ENCODE measurements at places on chromosomes 1 and 21.

- DNase-seq = no peak
Measured at GRCh38 chr1:68081775-68082283, 31.4 kb upstream of the DIRAS3 start.

GRCh38 chr1:17611991-17612390, 72.5 kb downstream of the ARHGEF10L start:
- DNase-seq = no peak

GRCh38 chr1:39680751-39681150, 8.8 kb upstream of the NT5C1A start:
- no peak for DNase-seq

DNA sequence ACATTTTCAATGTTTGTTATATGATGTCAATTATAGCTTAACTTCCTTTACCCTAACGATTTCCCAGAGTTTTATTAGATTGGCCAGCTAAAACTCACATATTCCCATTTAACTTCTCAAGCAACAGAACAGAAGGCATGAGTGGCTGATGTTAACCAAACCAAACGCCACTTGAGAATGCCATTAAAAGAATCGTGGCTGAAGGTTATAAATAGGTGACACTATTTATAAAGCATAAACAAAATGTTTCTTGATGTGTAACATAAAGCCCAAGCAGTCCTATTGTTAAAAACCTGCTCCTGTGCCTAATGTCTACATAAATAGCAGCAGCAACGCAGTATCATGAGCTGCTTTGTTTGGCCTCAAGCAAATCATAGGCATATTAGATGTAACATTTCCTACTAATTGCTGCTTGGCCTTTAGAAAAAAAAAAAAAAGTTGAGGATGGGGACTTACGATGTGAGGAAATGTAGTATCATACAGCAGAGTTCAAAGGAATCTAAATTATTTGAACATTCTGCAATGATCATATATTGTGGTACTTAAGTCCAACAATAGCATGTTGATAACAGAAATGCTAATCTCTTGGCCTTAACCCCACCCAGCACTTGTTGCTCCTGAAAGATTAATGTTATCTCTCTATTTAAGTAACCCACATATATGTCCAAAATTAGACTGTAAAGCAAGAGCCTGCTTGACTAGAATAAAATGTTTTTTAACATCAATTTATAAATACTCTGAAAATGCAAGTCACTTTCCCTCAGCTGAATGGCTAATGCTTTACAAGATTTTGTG, 106.0 kb downstream of the ESRRG start:
- DNase-seq = no peak

- no peak for DNase-seq
Measured at GRCh38 chr1:209673631-209674417, 1.4 kb upstream of the G0S2 start.

DNA sequence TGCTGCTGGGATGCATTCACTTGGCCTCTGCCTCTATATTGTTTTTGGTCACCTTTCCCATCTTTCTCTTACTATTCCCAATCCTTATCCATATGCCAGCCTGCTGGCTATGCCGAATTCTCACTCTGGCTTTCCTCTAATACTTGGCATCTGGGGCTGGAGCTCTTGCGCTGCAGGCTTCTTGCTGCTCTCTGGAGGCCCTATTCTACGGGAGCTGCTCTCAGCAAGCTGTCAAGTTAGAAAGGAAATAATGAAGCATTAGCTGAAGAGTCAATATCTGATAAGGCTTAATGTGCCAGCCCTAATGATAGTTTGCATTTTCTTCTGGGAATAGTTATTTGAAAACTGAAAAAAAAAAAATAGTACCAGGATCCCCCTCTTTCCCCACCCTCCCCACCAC, 125.3 kb upstream of the CYYR1 start:
- no peak for DNase-seq

DNA sequence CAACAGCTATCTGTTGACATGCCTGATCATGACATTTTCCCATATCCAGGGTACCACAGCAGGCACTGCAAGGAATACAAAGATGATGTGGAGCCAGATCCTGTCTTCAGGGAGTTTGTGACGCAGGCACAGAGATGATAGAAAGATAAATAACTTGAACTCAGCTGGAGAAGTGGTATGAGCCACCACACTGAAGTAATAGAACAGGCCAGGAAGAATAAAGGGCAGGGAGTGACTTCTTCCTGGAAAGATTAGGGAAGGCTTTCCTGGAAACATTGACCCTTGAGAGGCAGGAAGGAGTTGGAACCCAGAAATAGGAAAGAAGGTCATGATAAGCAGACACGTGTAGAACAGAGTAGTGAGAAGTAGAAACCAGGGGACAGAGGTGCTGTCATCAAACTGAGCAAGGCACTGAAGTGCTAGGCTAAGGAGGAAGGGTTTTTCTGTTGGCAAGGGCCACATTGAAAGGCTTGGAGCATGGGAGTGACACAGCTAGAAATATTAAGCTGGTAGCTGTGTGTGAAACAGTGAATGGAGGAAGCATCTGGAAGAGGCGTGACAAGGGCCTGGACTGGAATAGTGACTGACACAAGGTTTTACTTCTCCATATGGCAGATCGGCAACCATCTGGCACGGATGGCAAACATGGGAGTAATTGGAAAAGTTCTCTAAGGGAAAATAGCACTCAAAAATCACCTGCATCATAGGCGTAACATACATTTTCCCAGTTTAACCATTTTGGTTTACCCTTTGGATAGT, 68.4 kb downstream of the AK5 start:
- DNase-seq = no peak

DNA sequence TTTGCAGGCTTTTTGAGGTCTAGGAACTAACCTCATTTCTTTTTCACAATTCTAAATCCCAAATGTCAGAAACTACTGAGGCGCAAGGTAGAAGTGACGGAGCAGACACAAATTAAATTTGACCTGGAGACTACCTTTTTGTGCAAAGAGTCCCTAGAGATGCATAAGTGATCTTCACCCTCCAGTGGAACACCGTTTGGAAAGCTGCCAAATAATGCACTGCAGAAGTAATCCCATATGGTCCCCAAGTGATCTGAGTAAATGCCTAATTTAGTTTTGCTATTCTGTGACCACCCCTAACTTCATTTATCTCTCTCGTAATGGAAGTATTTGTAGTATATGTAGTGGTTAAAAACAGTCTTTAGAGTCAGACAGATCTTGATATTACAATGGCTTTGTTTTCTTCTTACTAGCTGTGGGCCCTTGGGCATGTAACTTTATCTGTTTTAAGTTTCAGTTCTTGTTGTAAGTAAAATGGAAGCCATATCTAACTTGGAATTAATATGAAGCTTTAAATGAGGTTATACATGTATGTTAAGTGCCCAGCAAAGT, 70.4 kb upstream of the IPO9 start:
- DNase-seq = no peak

- DNase-seq = no peak
Measured at GRCh38 chr1:201537891-201538611, 876 bp upstream of the NAV1 start.

GRCh38 chr1:31707711-31708110, 3.9 kb upstream of the COL16A1 start:
- DNase-seq = no peak

DNA sequence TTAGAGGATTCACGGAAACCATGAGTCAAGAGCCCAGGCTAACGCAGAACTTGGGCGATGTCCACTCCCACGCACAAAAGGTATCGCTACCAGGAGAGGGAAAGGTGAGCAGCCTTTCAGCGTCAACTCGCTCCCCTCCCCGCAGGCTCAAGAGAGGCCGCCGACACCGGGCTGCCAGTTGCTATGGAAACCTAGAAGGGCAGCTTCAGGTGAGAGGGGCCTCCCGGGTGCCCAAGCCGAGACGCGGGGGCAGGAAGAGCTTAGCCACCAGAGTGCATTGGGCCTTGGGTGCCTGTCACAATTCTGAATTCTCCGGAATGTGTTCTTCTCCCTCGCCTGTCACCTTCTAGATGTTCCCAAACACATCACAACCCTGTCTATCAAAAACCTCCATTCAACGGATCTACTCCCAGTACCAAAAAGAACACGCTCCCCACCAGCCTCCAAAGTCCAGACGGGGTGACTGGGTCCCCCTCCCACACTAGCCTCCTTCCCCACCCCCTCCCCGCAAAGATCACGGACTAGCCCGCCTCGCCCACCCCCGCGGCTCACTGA, 694 bp downstream of the MEAF6 start:
- peak; percentile 15 for DNase-seq

DNA sequence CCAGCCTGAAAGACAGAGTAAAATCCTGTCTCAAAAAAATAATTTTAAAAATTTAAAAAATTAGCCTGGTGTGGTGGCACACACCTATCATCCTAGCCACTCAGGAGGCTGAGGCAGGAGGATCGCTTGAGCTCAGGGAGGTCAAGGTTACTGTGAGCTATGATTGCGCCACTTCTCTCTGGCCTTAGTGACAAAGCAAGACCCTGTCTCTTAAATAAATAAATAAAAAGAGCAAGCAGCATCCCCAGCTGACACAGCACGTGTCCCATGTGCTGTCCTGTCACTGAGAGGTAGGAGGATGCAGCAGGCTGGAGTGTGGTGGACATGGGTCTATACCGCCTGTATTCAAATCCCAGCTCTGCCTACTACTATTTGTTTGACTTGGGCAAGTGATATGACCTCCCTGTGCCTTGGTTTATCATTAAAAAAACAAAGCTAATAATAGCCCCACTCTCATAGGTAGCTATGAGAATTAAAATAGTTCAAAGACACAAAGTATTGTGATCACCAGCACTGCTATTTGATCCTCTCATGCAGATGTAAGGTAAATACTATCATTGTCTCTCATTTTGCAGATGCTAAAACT, 22.2 kb upstream of the ECE1 start:
- DNase-seq = no peak

DNA sequence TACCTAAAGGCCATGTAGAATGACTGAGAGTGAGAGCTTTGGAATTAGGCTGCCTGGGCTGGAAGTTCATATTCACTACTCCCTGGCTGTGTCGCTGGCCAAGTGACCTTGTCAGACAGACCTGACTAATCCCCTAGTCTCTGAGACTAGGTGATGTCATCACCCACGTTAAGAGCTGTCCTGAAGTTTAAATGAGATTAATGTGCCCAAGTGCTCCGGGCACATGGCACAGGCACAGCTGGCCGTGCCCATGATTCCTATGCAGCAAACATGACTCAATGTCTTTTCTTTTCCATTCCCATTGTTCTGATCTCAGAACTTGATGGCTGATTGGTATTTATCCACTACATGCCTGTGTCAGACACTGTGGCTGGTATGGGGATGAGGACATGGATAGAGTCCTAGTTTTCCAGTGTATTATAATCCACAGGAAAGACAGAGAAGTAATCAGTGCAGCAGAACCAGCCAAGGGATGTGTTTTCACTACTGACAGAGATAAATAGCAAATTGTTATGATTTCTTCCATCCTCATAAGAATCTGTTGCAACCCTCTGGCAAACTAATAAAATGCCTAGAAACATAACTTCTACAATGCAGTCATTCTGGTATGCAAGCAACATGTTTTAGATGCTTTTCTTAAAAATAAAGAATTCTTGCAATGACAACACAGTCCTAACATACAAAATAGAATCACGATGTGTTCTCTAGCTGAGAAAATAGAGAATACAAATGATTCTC, 180.9 kb downstream of the PCP4 start:
- DNase-seq = no peak

DNA sequence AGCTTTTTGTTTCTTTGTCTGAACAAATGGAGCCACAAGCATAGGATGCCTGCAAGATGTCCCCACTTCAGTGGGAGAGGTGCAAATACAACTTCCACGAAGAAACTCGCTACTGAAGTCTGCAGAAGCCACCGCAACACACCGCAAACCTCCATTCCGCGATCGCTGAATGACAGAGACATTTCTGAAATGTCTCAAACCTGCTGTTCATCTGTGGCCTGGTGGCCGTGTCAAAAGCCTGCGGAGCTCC, 1.0 kb downstream of the TP53BP2 start:
- DNase-seq = peak; percentile 36

GRCh38 chr21:36180963-36181362, 24.3 kb downstream of the DOP1B start:
- no peak for DNase-seq

DNA sequence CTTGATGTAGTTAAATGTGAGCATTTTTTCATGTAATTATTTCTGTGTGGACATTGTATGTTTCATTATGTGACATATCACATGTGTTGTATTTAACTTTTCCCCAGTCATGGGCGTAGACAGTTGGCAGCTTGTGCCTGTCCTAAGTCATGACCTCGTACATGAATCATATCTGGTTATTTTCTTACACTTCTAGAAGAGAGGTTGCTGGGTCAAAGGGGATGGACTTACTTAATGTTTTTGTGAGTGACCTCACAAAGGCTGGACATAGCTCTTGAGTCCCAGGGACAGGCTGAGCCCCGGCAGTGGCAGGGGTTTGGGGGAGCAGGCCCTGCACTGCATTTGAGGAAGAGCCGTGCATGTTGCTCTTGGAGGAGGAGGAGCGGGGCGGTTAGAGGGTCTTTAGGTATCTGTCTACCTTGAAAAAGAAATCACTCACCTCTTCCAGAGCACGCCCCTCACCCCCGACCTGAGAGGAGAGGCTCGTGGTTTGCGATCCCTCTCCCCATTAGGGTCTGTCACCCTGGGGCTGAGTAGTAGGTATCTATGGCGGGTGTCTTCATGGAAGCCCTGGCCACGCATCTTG, 16.4 kb downstream of the IFNGR2 start:
- DNase-seq = no peak

GRCh38 chr21:42187976-42188653, 30.8 kb upstream of the ABCG1 start:
- peak; percentile 73 for DNase-seq

DNA sequence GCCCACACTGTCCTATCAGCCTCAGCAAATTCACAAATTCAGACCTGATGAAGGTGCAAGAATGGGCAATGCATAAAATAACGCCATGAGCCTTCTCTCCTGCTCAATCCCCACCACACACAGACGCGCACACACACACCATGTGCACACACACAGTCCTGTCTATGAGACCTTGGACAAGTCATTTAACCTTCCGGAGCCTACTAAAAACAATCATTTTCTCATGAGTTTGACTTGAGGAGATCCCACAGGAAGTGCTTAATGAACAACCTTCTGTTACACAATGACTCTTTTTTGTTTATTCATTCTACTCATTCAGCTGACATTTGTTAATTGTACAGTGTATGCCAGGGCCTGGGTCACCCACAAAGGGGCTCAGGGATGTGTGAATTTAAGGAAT, 125.4 kb downstream of the EDEM3 start:
- no peak for DNase-seq

- DNase-seq = no peak
Measured at GRCh38 chr1:180515364-180515763, 13.0 kb upstream of the ACBD6 start.
